ENCODE measurements at places on chromosomes 3 and 15. TPM values are rescaled to one million over a fixed set of nuclear protein-coding genes. Genes with fewer than 3 reads are reported as not detected.

The SLC51B gene
- total RNA-seq = not detected

The ETV5 gene
- 1.2 TPM for total RNA-seq

- peak; percentile 96 for ATAC-seq
Measured at GRCh38 chr3:49602877-49603411, 48.7 kb downstream of the BSN start.

The PLSCR4 gene
- not detected for total RNA-seq

- no peak for ATAC-seq
Measured at GRCh38 chr3:31680072-31680870, 147.5 kb downstream of the STT3B start.

The GABRG3 gene
- total RNA-seq = not detected

The GOLGA6B gene
- not detected for total RNA-seq
